ENCODE measurements at places on chromosomes 5 and 9.
A peak's percentile ranks its signal among the peaks of the same experiment; 100 is the strongest.

DNA sequence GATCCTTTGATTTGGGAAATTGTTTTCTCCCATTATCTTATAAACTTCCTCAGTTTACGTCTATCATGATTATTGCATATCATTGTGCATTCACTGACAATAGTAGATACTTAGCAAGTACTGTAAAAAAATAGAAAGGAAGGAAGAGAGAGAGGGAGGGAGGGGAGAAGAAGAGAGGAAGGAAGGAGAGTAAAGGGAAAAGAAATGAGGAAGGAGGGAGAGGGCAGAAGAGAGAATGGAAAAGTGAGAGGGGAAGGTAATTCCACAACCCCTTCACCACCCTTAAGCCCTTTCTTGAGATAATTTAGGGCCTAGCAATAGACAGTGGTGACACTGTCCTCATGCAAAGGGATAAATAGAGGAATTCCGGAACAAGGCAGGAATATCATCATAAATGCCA lies 64.4 kb downstream of the NFIB start:
- no peak for DNase-seq

DNA sequence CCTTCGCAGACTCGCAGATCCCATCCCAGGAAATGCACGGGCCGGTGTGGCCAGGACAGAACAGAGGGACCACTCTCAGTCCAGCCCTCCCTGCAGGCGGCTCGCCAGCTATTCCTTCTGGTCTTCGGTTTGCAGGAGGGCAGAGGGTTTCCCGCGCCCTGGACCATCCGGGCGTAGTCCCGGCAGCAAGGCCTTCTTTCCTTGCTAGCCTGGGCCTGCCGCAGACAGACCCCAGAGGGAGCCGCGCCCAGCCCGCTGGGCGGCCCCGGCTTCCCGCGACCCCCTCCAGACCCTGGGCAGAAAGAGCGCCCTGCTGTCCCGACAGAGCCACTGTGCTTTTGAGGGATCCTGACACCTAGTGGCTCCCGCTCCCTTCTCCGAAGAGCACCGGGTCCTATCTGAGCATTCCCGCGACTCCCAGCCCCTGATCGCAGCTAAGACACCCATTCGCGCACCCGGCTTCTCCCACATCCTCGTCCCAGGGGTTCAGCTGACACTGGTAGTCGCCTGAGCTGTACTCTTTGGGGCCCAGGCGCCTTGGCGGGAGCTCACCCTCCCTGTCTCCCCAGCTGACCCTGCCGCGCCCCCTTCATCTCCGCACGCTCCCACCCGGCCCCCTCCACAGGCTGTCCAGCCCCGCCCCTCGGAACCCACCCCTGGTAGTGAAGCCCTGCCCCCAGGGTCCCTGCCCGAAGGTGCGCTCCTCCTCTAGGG lies 1.1 kb downstream of the CFAP90 start:
- no peak for DNase-seq

DNA sequence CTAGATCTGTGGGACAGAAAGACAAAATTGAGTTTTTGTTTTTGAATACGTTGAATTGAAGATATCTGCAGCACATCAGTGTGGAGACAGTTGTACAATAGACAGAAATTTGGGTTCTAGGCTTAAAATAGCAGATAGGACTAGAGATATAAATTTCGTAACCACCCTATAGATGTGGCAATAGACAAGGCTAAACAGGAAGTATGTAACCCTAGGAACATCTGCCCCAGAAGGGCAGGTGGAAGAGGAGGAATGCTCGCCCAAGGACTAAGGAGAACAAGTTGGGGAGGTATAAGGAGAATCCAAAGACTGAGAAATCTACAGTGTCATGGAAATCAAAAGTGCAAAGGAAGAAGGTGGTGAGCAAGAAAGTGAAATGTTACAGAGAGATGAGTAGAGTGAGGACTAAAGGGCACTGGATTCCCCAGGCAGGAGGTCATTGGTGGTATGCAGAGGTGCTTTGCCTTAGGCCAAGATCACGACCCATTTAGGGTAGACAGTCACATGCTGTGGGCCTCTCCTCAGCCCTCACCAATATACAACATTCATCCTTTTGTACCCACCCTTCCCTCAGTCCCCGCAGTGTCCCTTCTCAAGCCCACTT lies 109.1 kb upstream of the ELL2 start:
- DNase-seq, result peak; percentile 59

DNA sequence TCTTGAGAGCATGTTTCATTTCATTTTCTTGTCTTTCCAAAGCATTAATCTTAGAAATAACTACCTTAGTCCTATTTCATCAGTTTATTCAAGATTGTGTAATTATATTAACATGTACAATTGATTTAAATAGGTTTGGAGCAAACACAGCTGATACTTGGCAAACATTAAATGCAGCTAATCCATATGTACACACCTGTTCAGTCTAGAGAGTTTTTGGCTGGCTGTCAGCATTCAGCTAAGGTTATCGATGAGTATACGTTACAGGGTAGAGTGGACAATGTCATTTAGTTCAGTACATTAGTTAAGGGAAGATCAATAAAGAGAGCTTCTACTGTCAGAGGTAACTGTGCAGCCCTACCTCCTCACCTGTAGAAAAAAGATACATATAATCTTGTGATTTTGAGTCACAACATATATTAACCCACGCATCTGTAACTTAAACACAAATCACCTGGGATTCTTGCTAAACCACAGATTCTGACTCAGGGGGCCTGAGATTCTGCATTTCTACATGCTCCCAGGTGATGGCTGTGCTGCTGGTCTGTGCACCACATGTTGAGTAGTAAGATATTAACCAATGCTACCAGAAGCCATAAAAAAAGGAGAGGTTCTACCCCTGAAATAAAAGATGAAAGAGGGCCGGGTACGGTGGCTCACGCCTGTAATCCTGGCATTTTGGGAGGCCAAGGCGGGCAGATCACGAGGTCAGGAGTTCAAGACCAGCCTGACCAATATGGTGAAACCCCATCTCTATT lies 34.1 kb upstream of the PCA3 start:
- no peak for DNase-seq

DNA sequence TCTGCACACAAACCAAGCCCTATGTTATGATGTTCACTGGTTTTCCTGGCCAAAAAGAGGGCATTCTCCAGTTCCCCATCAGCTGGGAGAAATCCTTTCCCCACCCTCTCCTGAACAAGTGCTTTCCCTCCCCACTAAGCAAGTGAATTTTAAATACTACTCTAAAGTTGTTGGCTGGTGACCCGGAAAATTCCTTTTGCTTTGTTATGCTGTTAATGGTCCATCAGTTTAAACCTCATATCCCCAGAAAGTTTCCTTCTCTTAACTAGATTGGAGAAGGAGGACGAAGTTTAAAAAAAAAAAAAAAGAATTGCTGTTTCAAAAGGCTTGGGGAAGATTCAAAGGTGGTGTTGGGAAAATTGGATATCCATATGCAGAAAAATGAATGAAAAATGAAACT lies 21.9 kb upstream of the SPRY4 start:
- DNase-seq, result no peak

DNA sequence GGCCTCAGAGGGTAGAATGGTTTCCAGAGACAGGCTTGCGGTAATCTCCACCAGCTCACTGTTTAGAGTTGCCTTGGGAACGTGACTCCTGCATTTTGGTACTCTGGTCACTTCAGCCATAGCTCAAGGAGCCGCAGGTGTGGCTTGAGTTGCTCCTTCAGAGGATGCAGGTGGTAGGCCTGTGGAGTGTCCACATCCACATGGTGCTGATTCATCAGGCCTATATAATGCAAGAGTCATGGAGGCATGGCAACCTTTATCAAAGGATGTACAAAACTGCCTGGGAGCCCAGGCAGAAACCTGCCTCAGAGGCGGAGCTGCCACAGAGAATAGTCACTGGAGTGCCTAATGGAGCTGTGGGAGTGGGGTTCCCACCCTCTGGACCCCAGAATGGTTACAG lies 114.2 kb downstream of the ANXA1 start:
- DNase-seq, result no peak

DNA sequence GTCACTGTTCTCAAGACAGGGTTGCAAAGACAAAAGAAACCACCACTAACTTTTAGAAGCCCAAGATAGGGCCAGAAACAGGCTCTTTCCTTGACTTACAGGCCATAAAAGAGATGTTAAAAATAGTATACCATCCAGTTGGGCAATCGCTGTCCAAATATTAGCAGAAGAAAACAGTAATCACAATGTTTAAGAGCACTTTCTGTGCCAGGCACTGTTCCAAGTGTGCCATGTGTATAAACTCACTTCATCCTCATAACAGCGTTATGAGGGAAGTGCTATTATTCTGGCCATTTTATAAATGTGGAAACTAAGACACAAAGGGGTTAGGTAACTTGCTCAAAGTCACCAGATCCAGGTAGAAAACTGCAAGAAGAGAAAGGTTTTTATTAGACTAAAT lies 111.7 kb downstream of the KCNN2 start:
- DNase-seq, result no peak

DNA sequence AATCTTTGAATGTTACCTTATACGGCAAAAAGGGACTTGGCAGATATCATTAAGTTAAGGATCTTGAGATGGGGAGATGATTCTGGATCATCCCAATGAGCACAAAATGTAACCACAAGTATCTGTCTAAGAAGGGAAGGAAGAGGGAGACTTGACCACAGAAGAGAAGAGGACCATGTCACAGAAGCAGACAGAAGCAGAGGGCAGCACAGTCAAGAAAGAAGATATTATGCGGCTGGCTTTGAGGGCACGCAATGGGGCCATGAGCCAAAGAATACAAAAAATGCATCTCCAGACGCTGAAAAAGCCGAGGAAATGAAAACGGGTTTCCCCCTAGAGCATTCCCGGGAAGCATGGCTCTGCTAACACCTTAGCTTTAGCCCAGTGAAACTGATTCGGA lies 225.3 kb downstream of the NR2F1-AS1 start:
- no peak for DNase-seq

GRCh38 chr5:125440905-125441304 lies 694.5 kb upstream of the ZNF608 start:
- DNase-seq, result no peak

GRCh38 chr9:116387934-116388698 lies 234.5 kb downstream of the PAPPA start:
- no peak for DNase-seq

GRCh38 chr9:15541872-15542271 lies 11.0 kb upstream of the CCDC171 start:
- DNase-seq, result no peak

GRCh38 chr5:174610968-174611367 lies 113.4 kb upstream of the MSX2 start:
- peak; percentile 92 for DNase-seq

DNA sequence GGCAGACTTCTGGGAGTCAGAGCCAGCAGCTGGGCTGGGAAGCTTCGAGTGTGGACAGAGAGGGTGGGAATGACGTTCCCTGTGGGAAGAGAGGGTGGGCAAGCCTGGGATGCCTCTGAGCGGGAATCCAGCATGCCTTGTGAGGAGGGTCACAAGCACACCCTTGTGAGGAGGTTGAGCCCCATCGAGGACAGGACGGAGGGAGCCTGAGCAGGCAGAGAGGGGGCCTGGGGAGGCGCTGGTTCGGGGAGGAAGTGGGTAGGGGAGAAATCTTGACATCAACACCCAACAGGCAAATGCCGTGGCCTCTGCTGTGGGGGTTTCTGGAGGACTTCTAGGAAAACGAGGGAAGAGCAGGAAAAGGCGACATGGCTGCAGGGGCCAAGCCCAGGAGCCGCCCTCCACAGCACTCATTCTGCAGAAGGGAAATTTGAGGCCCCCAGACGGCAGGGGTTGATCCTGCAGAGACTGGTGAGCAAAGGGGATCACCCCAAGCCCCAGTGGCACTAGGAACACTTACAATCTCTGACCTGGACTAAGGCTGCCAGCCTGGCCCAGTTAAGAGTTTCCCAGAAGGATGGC lies 1.1 kb upstream of the IL13 start:
- no peak for DNase-seq

- DNase-seq, result peak; percentile 78
Measured at GRCh38 chr5:56259002-56259511, 25.9 kb upstream of the ANKRD55 start.

DNA sequence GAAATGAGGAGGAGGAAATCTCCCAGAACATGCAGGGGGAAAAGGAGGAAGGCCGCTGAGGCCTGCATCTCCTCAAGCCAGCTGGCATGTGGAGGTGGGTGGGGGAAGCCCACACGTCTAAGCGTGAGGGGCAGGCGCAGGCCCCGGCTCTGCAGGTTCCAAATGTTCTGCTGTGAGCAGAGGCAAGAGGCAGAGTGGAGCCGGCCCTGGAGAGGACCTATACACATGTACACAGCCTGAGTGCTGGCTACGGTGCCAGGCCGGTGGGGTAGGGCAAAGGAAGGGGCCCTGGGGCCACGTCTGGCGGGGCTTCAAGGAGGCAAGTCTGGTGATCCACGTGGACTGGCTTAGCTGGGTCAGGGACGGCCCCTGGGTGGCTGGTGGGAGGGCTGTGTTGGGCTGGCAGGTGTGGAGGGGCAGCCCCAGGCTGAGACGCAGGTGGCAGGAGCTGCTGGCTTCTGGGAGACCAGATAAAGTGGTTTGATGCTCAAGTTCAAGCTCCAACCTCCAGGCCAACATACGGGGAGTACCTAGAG lies 26.4 kb downstream of the LPCAT1 start:
- DNase-seq, result no peak

- peak; percentile 68 for DNase-seq
Measured at GRCh38 chr9:86500667-86501435, 146.6 kb upstream of the TUT7 start.

DNA sequence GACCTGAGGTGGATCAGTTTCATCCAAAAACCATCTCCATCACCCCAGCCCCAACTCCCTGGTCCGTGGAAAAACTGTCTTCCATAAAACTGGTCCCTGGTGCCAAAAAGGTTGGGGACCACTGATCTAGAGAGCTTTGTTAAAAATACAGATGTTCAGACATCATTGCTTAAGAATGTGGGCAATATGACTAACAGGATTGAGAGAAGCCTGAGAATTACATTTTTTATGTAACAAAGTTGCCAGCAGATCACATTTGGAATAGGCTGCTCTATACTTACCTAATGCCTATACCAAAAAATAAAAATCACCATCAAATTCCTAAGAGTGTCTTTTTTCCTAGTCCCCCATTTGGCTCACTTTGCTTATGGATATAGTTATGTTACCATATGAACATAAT lies 143.3 kb downstream of the RAPGEF6 start:
- DNase-seq, result no peak

- no peak for DNase-seq
Measured at GRCh38 chr5:175427762-175428161, 16.2 kb downstream of the DRD1 start.

- DNase-seq, result no peak
Measured at GRCh38 chr5:35540002-35540401, 77.7 kb upstream of the SPEF2 start.

- no peak for DNase-seq
Measured at GRCh38 chr5:151905557-151905961, 19.1 kb downstream of the GLRA1 start.

DNA sequence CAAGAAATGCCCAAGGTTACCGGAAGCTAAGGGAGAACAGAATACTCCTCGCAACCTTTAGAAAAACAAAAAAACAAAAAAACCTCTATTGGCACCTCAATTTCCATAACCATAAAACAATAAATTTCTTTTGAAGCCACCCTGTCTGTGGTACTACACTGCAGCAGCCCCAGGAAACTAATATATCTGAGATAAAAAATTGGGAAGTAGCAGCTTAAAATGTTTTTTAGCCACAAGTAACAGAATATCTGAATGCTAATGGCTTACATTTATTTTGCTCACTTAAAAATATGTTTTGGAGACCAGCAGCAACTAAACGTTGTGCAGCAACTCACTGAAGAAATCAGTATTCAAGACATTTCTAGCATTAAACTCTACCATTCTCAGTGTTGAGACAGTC lies 969.6 kb downstream of the DNAH5 start:
- DNase-seq, result no peak

GRCh38 chr5:111928511-111928910 lies 171.5 kb upstream of the NREP start:
- DNase-seq, result no peak

GRCh38 chr5:171956887-171957495 lies 49.4 kb downstream of the FBXW11 start:
- no peak for DNase-seq
